ENCODE measurements at places on chromosomes 1 and 21.

DNA sequence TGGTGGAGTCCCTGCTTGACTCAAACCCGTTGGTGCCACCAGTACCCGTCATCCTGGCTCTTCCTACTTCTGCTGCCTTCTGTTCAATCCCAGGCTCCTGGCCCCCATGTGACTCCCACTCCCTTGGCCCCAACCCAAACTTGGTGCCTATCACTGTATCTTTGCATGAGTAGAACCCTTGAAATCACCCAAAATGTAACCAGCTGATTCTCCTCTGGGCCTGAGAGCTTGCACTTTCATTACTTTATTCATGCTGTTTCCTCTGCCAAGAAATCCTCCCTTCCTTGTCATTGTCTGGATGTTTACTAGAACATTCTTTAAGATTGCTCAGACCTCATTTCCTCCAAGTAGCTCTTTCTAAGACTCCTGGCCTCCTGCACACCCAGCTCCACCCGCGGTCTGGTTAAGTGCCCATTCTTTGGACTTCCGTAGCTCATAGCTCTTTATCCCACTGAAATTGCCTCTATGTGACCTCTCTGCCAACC lies 15.7 kb downstream of the PTAFR start:
- no peak for DNase-seq

DNA sequence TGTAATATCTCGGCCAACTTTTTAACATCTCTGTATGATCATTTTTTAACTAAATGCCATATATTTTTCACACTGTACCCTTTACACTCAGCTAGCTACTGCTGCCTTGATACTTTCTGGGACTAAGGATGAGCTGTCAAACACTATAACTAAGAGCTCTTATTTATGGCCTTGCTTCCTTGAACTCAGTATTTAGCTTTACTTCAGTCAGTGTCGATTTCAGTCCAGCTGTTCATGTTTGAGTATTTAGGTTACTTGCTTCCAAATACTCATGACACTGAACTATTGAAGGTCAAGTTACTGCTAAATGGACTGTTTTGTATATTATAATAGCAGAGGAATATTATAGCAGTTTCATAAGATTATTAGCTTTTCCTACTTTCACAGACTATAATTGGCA lies 25.9 kb upstream of the USP25 start:
- DNase-seq, result no peak

DNA sequence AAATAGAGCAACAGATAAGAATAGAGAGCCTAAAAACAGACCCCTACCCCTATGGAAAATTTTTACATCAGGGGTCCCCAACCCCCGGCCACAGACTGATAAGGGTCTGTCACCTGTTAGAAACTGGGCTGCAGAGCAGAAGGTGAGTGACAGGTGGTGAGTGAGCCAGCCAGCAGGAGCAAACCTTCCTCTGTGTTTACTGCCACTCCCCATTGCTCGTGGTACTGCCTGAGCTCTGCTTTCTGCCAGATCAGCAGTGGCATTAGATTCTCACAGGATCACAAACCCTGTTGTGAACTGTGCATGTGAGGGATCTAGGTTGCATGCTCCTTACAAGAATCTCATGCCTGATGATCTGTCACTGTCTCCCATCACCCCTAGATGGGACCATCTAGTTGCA lies 174.1 kb downstream of the FOXD2 start:
- no peak for DNase-seq

- no peak for DNase-seq
Observed at GRCh38 chr1:162387226-162388082, 5.9 kb downstream of the C1orf226 start.

DNA sequence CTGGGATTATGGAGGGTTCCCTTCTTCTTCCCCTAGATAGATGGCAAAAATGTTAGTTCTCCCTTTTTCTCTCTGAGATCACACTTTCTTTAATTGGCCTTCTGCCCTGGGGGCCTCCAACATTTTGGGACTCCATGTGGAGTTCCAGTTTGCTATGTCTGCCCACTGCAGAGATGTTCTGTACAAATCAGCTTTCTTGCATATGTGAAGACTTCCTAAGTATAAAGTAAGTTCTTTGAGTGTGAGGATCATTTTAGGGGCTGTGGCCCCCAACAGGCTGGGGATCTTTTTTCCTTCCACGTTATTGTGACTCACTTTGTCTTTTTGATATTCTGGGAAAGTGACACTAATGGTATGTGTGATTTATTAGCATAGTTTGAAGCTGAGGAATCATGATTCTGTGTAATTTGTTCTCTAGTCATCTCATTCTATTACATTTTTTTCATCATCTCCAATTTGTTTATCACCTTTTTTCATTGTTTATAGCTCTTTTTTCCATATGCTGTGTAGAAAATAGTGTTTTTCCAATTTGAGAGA lies 48.2 kb downstream of the HHAT start:
- no peak for DNase-seq

DNA sequence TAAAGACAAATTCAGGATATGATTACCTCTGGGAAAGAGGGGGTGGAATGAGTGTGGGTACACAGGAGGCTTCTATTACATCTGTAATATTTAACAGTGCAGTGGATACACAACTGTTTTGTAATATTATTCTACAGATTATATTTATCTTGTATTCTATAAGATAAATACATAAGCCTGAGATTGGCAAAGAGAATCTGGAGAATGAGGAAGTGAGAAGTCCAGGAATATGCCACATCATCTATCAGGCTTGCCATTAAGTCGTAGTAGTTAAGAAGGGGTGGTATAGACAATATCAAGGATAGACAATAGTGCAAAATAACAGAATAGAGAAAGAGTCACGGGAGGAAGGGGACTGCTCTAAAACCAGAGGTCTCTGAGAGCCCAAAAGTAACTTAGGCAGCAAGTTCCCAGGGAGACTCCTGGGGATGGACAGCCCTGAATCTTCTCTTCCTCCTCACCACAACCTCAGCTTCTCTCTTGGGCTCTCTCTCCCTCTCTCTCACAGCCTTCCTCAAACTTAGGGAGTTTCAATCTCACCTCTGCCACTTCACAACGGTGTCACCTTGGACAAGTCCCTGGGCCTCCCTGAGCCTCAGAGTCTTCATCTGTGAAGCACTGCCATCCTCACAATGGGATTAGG lies 14.0 kb upstream of the PTAFR start:
- no peak for DNase-seq

DNA sequence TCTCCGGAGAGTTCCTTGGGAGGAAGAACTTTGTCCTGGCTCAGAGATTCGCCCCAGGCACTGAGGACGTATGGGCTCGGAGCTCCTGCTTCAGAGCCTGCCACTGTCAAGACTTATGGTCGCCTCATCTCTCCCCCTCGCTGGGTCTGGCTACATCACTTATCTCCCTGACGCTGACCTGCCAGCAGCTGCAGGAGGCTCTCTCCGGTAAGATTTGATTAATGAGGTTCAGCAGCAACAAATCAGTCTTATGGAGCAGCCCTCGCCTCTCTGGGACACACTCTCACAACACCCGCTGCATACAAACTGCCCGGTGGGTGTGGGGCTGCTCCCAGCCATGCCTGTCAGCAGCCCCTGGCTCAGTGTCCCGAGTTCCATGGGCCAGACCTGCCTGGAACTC lies 297.8 kb downstream of the RRAGC start:
- DNase-seq, result no peak

- peak; percentile 70 for DNase-seq
Observed at GRCh38 chr1:56551691-56552090, 27.7 kb downstream of the PLPP3 start.

GRCh38 chr1:203517426-203518110 lies 23.6 kb downstream of the OPTC start:
- no peak for DNase-seq

- no peak for DNase-seq
Observed at GRCh38 chr1:92709738-92710137, 75.2 kb downstream of the EVI5 start.

- DNase-seq, result no peak
Observed at GRCh38 chr1:219460081-219460895, 152.6 kb downstream of the ZC3H11B start.

- no peak for DNase-seq
Observed at GRCh38 chr1:164495905-164496304, 63.1 kb upstream of the PBX1 start.

DNA sequence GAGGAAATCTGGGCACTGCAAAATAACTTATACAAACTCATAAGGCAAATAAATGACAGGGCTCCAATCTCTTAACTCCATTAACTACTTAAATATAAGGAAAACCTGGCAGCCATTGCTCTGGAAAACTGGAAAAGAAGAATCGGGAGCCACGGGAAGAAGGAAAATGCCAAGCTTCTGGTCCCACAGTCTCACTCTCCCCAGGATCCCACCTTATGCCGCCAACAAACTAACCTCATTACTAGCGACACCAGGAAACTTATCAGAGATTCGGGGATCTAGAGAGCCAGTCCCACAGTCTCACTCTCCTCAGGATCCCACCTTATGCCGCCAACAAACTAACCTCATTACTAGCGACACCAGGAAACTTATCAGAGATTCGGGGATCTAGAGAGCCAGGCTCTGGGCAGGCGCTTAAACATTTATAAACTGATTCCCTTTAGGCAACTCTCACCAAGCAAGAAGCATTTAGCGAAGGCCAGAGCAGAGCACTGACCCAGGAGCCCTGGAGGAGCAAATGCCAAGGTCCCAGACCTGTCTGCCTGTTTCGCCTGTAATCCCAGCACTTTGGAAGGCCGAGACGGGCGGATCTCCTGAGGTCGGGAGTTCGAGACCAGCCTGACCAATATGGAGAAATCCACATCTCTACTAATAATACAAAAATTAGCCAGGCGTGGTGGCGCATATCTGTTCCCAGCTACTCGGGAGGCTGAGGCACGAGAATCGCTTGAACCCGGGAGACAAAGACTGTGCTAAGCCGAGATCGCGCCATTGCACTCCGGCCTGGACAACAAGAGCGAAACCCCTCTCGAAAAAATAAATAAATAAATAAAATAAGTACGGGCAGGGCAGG lies 720 bp downstream of the PSMB2 start:
- no peak for DNase-seq

DNA sequence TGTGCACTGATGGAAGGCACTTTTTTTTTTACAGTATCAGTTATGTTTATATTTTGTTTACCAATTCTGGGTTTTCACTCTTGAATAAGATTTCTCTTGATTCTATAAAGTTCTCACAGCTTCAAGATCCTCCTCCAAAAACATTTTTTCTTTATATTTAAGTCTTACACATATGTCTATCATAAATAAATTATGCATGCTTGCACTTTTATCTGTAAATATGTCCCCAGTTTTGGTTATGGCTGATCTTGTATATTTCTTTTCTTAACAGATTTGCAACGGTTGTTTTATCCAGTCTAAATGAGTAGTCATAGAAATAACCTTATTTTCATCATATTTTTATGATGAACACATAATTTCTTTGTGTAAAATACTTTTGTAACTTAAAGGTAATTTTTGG lies 1456.5 kb downstream of the MRPL39 start:
- no peak for DNase-seq

- DNase-seq, result no peak
Observed at GRCh38 chr1:218516526-218516925, 171.4 kb downstream of the TGFB2 start.

DNA sequence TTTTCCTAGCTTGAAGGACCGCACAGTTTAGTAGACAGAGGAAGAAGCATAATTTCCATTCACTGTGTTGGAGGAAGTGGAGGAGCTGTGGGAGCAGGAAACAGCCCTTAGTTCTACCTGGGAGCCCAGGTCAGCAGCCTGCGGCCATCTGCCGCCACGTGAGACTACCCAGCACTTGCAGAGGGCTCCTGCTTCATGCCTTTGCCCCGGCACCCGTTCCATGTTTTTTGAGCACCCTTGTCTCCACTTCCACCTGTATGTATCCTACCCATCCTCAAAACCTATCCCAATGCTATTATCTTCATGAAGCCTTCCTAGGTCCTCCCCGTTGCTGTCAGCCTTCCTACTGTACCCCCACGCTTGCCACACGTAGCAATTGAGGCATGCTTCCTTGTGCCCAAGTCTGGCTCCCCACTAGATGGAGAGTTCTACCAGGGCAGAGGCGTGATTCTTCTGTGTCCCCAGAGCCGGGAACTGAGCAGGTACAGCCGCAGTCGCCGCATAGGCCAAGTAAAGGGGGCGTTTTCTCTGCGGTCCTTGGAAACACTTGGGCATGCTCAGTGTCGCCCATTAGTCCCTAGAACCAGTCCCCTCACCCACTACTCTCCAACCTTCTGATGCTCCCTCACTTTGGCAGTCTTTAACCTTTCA lies 1.9 kb downstream of the SLC6A9 start:
- no peak for DNase-seq

DNA sequence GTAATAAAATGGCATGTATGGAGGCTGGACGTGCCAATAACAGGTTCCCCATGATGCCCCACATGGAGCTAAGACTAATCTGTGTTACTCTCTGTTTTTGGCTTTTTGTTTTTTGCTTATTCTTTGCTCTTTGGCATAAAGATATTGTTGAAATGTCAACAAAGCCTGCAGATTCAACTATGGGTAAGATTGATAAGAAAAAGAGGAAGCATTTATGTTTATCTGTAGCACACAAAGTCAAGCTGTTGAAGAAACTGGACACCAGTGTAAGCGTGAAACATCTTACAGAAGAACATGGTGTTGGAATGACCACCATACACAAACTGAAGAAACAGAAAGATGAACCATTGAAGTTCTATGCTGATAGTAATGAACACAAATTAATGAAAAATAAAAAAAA lies 402.7 kb downstream of the LTN1 start:
- no peak for DNase-seq

DNA sequence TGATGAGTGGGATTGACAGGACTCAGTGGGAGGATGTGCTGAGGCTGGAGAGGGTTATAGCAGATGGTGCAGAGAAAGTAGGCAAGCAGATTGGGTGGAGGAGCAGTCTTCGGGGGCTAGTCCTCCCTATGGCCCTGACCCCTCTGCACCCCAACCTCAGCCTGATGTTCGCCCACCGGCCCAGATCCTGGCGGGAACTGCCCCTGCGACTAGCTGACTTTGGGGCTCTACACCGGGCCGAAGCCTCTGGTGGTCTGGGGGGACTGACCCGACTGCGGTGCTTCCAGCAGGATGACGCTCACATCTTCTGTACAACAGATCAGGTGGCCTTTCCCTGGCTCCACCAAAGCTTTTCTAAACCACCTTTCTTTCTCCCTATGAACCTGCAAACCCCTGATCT lies 9.6 kb upstream of the ECM1 start:
- no peak for DNase-seq

DNA sequence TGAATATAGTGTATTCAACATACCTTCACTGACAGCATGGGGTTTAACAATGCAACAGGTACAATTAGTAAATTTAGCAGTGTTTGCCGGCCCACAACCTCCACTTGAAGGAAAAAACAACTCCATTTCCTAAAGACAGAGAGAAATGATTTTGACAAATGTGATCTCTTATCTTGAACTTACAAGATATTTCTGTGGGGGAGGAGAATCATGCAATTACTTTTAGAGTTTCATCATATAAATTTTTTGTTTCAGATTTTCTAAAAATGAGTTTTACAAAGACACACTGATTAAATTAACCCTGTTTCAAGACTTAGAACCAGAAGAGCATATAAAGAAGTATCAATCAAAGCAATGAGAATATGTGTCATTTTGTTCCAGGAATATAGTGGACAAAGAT lies 80.3 kb downstream of the NME7 start:
- no peak for DNase-seq

GRCh38 chr1:177384461-177384860 lies 213.7 kb downstream of the BRINP2 start:
- no peak for DNase-seq

- DNase-seq, result no peak
Observed at GRCh38 chr1:21857840-21858670, 46.0 kb downstream of the LDLRAD2 start.

- no peak for DNase-seq
Observed at GRCh38 chr21:30793581-30794314, 19.3 kb downstream of the KRTAP8-1 start.

- DNase-seq, result no peak
Observed at GRCh38 chr21:24225431-24225830, 1381.8 kb downstream of the MRPL39 start.
